GM04503 (cell line): ENCODE measurements at places on chromosomes 16 and 17.

DNA sequence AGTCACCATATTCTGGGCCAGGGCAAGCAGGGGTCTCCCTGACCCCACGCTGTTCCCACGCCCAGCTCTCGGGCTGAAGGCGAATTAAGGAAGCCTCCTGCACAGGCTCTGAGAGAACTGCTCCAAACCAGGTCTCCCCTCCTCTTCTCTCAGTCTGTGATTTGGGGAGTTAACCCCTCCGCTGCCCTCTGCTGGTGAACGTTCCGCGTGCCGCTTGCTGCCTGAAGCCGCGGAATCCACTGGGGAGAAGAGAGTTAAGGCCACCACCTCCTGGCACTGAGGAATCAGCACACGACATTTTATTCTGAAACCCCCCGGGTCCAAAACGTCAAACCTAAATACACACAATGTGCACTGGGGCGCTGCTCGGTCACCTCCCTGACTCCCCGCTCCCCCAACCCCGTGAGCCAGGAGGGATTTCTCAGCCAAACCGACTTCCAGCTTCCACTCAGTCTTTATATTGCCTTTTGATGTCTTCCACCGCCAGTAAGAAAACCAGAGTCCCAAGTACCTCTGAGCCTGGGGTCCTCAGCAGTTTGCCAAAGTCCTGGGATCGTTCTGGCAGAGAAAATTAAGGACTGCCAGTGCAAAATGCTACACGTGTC is 54.4 kb upstream of the RCVRN start:
- no peak for DNase-seq

- peak; percentile 88 for DNase-seq
These were observed 1.6 kb downstream of the PPL start for GRCh38 chr16:4935241-4935855.

GRCh38 chr17:50129728-50130558 is at the start of gene SAMD14:
SAMD14 (minus strand) TSS chr17:50130160; CDS start chr17:50124959, 5,201 bp downstream.
- DNase-seq = no peak

- DNase-seq = no peak
These were observed 6.8 kb downstream of the NT5C start for GRCh38 chr17:75124819-75125162.

GRCh38 chr17:64236827-64237403 is 26.1 kb downstream of the TEX2 start:
- DNase-seq = no peak

DNA sequence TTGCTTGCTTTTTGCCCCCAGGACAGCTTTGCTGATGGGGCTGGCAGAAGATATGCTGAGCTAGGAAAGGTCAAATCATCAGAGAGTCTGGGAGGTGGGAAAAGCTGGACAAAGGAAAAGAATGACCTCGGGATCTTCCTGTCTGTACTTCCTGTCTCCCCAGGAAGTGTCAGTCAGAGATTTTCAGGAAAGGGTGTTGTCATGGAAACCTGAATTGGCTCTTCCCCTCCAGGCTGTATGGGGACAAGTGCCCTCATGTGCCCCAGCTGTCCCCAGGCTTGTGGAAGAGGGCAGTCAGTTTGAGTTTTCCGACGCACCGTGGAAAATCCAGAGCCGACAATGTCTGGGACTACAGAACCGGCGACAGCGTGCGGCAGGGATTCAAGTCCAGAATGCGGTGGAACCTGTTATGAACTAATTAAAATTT is 122.7 kb upstream of the ZFHX3 start:
- no peak for DNase-seq
